Jurkat, Clone E6-1 (cell line): ENCODE measurements at places on chromosomes 3 and 15.
A peak's percentile ranks its signal among the peaks of the same experiment; 100 is the strongest.

DNA sequence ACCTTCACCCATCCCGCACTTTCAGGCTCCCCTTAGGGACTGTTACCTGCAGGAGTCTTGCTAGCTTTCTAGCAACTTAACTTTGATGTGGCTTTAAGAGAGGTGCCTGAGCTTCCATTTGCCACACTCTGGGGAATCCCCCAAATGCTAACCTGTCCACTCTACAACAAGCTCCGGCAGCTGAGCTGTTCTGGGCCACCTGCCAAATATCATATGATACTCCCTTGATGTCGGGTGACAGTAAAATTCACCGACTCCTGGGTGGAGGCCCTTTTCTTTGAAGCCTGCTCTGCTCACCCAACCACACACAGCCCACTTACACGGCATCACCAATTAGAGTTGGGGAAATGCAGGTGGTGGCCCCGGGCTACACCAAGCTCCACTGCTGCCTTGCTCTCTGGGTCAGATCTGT is 38.0 kb upstream of the XCR1 start:
- DNase-seq = peak; percentile 90

DNA sequence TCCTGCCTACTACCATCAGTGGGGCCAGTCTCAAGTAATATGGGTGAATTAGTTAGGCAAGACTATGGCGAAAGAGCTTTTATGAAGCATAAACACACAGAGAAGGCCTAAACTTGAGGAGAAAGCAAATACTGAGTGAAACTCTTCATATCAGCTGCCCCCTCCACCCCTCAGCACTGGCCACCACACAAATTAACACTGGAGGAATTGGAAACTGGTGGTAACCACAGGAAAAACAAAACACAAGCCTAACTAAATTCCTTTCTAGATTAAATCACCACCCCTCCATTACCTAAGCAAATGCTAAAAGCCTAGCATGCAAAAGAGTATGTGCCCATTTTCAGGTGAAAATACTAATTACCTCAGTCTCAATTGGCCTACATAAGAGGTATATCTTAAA is 774.7 kb upstream of the NECTIN3 start:
- no peak for DNase-seq

- no peak for DNase-seq
Observed at GRCh38 chr3:14368885-14369284, 33.5 kb upstream of the SLC6A6 start.

DNA sequence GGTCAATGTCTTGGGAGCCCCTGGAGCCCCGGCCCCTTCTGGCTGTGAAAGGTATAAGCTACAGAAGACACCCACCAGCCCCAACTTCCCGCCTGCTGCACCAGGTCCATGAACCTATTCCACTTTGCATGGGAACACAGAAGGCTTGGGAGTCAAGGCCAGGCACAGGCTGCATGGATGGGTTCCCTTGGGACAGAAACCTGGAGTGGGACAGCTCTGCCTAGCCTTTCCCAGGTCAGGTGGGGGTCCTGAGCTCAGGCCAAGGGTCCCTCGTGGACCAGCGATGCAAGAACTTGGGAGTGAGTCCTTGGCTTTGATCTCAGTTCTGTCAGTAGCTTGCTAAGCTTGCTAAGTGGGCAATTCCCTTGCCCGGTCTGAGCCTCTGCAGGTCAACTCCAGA is 25.0 kb downstream of the TKT start:
- DNase-seq = no peak

- DNase-seq = no peak
Observed at GRCh38 chr3:159380891-159381290, 579.0 kb downstream of the MFSD1 start.

DNA sequence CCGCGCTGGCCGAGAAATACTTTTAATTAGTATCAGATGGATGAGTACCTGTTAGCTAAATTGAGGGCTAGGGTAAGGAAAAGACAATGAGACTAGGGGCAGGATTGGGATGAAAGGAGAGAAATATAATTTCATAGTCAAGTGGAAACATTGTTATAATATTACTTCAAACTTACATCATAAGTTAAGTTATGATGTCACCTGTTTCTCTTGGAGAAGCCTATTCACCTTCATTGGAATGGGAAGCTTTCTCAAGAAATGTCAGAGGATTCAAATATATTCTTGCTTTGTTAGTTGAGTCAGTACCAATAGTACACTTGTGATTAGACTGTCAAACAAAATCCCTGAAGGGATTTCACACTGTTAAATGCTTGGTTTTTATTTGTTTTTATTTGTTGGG is 116.2 kb downstream of the NEO1 start:
- no peak for DNase-seq
